Sigmoid colon (tissue), 7 donors: ENCODE measurements at places on chromosomes 7 and 10. TPM values are rescaled to one million over a fixed set of nuclear protein-coding genes. Genes with fewer than 3 reads are reported as not detected.
A peak's percentile ranks its signal among the peaks of the same experiment; 100 is the strongest.

- no peak for DNase-seq
Observed at GRCh38 chr10:101839002-101839401, 4.6 kb downstream of the KCNIP2 start.

GRCh38 chr10:18449611-18450026 is 201.8 kb downstream of the NSUN6 start:
- DNase-seq, result no peak

GRCh38 chr7:133344275-133344674 is 91.4 kb downstream of the EXOC4 start:
- DNase-seq, result no peak

DNA sequence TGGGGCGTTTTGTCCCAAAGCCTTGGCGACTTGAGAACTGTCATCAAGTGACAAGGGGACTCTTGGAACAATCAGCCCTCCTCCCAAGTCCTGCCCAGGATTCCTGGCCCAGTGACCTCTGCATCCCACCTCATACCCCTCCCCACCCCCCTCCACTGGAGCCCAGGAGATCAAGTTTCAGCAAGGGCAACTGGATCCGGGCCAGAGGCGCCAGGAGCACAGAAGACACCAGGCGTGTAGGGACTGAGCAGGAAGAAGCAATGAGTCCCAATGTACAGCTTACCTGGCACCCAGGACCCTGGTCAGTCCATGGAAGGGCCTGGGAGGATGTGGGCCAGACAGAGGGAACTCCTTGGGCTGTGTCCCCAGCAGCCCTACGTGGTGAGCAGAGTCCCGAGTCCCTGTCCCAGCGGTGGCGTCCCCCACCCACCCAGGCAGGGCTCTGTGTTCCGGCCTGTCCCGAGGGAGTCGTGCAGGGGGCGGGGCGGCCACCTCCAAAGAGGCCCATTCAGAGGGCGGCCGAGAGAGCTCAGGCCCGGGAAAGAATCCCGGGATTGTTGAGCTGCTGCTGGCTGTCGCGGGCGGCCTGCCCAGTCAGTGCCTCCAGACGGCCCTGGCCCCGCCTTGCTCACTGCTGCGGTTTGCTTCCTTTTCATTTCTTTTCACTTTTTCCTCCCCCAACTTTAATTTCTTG is 254.1 kb downstream of the TNS3 start:
- peak; percentile 92 for DNase-seq

DNA sequence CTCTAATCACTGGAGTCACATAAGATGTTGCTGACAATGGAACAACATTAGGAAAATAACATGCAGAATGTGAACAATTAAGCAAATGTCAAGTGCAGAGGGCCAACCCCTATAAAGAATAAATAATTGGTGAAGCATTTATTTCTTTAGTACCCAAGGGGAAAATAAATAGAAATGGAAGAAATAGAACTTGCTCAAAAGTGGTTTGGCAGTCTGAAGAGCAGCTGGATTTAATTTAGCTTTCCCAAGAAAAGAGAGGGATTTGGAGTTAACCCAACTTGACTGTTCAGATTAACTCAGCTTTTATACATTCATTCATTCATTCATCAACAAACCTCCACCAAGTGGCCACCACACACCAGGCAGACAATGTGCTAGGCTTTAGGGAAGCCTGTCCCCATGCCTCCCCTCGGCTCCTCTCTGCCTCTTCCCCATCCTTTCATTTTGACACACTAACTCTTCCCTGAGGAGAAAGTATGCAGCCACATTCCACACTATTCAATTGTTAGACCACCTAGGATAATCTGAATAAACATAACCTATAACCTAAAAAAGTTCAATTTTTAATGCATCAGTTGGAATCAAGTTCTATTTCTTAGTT is 295.5 kb downstream of the AHR start:
- DNase-seq, result no peak

GRCh38 chr7:155863721-155864151 is 51.5 kb upstream of the SHH start:
- peak; percentile 27 for DNase-seq

DNA sequence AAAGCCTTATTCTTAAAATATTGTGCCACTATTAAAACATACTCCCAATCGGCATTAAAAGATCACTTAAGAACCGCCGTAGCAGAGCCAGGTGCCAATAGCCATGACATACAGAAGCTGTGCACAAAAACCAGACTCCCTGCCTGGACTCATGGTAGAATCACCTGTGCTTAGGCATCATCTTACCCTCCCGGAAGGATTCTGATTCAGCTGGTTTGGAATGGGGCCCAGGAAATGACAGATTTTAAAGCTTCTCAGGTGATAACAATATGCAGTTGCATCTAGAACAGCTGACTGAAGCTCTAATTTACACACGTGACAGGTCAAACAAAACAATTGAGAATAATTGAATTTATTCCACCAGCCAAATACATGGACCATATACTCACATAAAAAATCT is 10.7 kb downstream of the A1CF start:
- DNase-seq, result no peak

DNA sequence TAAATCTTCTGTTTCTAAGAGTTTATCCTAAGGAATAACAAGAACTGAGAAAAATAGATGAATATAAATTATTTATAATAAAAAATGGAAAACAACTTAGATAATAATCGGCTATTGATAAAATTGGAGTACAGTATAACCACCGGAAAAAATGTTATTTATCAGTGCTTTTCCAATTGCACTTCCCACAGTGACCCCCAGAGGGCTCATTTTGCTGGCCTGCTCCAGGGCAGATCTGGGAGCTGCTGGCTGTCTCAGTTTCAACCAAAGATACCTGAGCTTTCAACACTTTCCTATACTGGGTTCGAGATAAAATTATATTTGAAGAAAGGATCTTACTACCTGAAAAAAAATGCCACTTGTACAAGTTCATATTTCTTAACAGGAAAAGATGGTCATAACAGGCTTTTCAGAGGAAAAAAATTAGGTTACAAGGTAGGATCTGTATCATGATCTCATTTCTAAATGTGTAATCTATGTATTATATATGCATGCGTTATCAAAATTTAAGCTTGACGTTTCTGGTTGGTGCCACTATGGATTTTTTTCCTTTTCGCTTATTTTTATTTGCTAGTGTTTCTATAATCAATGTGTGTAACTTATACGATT is 165.7 kb downstream of the NPSR1 start:
- no peak for DNase-seq

DNA sequence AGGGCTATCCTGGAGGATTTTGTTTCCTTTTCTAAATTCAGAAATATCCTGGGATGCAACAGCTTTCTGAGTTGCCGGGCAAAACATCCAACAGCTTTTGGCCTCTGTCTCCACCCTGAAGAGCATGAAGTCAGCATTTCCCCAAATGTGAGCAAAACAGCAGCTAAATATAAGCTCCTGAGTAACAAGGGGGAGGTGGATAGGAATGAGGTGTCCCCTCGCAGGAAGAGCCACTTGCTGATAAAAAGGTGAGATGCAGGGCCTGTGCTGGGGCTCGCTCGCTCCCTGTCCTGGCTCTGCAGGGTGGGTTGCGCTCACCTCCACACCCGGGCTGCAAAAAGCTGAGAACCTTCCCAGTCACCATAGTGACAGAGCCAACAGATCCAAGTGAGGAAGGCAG is 264.3 kb downstream of the ZEB1 start:
- DNase-seq, result no peak

ANXA11 gene
- 109 TPM for total RNA-seq

P4HA1 gene
- total RNA-seq, result 25.0 TPM

GRCh38 chr7:40899151-40899550 is 764.3 kb downstream of the SUGCT start:
- DNase-seq, result peak; percentile 93

- no peak for DNase-seq
Observed at GRCh38 chr10:112005044-112005443, 178.5 kb downstream of the GPAM start.

- no peak for DNase-seq
Observed at GRCh38 chr7:50537417-50537816, 27.8 kb downstream of the DDC start.

- DNase-seq, result no peak
Observed at GRCh38 chr7:70660819-70661191, 471.1 kb upstream of the GALNT17 start.

DNA sequence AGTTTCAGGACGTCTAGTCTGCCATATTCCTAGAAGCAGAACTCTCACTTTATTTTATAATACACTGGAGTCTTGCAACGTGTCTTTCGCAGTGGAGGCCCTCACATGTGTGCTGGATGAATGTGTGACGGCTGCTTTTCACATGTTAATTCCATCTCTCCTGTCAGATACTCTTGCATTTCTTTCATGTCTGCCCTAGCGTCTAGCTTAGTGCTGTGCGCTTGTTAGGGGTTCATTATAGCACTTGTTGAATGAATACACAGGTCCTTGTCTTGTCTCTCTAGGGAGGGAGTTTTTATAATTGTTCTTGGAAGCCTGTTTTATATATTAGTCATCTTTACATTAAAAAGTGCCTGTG is 94.4 kb downstream of the MAP3K8 start:
- peak; percentile 15 for DNase-seq

DNA sequence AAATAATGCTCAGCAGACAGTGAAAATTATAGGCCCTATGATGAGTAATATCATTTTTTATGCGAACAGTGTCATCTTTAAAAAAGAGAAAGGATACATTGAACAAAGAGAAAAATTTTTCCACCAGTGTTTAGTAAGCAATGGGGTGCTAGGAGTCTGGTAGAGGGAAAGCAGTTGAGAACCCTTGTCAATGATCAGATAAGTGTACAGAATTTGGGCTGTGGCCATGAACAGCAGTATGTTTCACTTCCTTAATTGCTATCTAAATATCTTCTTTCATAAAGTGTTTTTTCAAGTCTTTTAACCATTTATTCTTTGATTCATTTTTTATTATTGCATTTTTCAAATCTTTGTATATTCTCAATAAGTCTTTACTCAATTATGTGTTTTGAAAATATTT is 750.7 kb upstream of the KCND2 start:
- no peak for DNase-seq

CYP3A4 gene
- not detected for total RNA-seq

DNA sequence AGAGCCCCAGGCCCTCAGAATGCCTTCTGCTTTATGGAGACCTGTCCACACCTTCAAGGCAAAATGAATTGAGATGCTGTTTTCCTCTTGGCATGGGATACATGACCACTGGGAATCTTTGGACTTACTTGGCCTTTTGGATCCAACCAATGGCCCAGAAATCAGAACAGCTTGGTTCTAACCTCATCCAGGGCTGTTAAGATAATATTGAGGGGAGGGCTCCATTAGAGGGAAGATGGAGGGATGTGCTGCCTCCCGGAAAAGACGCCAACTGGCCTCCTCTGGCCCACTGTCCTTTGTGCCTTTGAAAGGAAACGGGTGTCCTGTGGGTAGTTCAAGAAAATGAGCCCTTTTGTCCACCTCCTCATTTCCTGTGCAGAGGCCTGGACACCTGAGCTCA is 530.9 kb downstream of the KCNMA1 start:
- DNase-seq, result no peak

GPR85 gene
- total RNA-seq, result 0.16 TPM

LEP gene
- 0.16 TPM for total RNA-seq

OR13A1 gene
- total RNA-seq, result not detected

GRCh38 chr10:112696592-112696991 is 249.6 kb downstream of the VTI1A start:
- no peak for DNase-seq

DNA sequence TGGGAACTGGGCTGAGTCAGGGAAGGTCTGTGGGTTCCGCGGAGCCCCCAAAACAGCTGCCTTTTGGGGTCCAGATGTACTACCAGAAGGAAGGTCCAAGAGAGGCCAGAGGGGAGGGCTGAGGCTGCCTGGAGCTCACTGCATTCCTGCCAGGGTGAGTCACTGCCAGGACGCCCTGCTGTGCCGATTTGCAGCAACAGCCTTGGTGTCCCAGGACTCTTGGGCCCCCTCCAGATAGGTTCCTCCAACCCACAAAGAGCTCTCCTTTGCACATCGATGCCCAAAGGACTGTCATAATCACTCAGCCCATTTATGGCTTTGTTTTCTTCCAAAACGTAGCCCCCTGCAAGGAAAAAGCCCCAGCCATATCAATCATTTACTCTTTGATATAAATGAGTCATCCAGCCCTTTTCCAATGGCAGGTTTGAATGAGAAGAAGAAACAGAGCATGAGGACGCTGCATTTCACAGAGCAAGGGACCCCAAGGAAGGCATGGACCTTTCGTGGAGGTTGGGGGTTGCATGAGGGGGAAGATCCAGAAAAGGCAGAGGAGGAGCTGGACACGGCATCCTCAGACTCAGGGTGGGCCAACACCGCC is 32.2 kb upstream of the COL13A1 start:
- DNase-seq, result no peak

- DNase-seq, result peak; percentile 52
Observed at GRCh38 chr7:311796-312195, 21.8 kb downstream of the FOXL3 start.

GRCh38 chr10:63520500-63521415 is at the start of gene REEP3:
Gene REEP3 (plus strand): TSS chr10:63521401. CDS start chr10:63521546, 145 bp downstream.
- peak; percentile 81 for DNase-seq

- DNase-seq, result no peak
Observed at GRCh38 chr7:112997831-112998230, 88.8 kb downstream of the GPR85 start.

GRCh38 chr7:48033922-48034321 is 1.4 kb upstream of the C7orf57 start:
- no peak for DNase-seq

DNA sequence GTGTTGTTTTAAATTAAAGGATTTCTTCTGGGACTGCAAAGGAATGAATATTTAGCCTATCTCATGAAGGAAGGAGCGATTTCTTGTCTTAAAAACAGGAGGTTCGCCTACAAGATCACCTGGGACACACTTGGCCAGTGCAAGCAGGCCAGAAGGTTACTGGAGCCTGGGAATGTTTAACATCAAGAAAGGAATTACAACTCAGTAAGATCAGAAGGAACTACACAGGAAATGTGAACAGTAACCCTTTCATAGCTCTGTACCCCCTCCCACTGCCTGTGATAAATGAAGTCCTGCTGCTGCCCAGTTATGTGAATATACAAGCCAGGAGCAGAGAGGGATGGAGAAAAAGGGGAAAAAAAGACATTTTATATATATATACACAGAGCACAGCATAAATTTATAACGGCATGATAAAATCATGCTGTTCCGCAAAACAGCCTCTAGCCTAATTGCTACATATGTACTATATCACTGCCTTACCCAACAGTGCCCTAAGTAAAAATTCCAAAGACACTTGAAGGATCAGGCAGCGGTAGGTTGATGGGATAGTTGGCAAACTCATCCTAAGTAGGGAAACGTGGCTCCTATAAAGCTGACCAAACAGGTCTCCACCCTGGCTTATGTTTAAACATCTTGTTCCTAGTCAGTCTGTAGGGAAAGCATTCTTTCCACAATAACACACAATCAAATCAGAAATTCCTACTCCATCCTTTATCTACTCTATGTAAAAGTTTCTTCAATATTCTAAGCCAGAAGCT is 63.8 kb downstream of the ZNF438 start:
- no peak for DNase-seq

STAG3 gene
- total RNA-seq, result not detected

- peak; percentile 71 for DNase-seq
Observed at GRCh38 chr7:3092468-3092867, 48.8 kb upstream of the CARD11 start.

GRCh38 chr10:93071674-93072224 is 1.9 kb upstream of the CYP26A1 start:
- DNase-seq, result no peak

- peak; percentile 36 for DNase-seq
Observed at GRCh38 chr7:158033196-158033595, 554.4 kb downstream of the PTPRN2 start.

GDF10 gene
- 11.9 TPM for total RNA-seq

GRCh38 chr10:124557167-124557566 is 95.5 kb downstream of the LHPP start:
- no peak for DNase-seq
